Stimulated activated CD4-positive, alpha-beta T cell treated with anti-CD3 and anti-CD28 coated beads, TNF-alpha, amount 100 ng/mL, for 48 hours (primary cell): ENCODE measurements at places on chromosomes 11 and 22.

DNA sequence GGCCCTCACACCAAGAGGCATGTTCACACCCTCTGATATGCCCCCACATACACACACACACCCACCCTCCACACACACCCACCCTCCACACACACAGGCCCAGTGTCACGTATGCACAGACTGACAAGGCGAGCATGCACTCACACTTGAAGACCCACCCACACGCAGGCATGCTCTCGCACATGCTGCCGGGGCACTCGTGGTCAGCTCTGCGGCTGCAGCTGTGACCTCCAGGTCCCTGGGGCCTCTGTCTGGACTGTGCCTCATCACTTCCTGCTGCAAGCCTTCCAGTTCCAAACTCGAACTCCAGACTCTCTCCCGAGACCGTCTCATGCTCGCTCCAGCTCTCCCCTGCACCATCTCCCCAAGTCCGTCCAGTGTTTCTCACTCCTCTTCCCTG lies 9.5 kb downstream of the DCHS1 start:
- DNase-seq: no peak

GRCh38 chr22:31753005-31753633 lies 700 bp upstream of the DEPDC5 start:
- no peak for DNase-seq

- DNase-seq: no peak
These were observed 7.6 kb downstream of the KLHL35 start for GRCh38 chr11:75425422-75425821.

DNA sequence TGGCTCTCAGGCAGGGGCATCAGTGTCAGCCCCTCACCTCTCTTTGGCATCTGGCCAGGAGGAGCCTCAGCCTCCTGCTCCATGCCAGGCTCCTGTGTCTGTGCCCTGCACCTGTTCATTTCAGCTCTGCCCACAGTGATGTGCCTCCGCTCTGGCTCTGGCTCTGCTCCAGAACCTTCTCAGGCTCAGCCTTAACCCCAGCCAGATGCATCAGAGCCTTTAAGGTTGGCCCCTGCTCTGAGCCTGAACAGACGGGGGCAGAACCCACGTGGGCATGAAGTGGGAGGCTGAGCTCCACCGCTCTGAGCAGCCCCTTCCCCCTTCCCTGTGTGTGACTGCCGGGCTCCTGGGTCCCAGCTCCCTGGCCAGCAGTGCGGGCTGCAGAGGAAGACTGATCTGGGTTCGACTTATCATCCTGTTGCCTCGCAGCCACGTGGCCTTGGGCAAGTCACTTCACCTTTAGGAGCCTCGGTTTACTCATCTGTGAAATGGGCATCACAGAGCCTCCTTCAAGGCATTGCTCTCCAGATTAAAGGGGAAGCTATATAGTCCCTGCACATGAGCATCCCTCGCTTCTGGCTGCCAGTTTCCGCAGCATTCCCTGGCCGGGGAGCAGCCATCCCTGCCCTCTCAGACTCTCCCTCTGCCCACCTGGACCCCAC lies 44.7 kb upstream of the RTL6 start:
- no peak for DNase-seq

- DNase-seq: no peak
These were observed 50.7 kb upstream of the CWF19L2 start for GRCh38 chr11:107508201-107508857.
